Cerebellum (tissue), 4 donors: ENCODE measurements at places on chromosomes 1 and 21.

DNA sequence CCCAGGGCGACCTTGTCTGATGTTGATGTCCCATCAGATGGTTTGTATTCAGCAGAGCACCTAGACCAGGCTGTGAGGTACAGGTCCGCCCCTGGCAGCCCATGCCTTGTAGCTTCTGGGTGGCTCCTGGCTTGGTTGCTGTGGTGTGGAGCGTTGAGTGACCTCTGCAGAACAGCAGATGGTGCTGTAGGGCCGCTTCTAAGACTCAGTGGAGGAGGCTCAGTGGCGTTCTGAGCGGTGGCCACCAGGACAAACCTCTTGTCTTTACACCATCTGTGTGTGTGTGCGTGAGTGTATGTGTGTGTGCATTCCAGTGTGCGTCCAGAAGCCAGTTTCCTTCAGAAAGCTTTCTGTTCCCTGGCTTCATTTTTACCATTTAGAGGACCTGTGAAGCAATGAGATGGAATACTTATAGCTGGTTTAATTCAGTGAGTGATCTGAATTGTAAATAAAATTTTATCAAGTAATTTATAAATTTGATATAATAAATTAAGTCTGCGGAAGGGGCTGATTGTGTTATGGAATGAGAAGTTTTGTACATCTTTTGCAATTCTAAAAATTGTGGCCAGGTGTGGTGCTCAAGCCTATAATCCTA lies 66.1 kb downstream of the ADARB1 start:
- DNase-seq = peak; percentile 88

- peak; percentile 81 for DNase-seq
Measured at GRCh38 chr1:154567386-154568156, at the start of gene CHRNB2. TSS of gene CHRNB2 (plus strand) at chr1:154567778. CDS start at chr1:154568045, 267 bp downstream.

DNA sequence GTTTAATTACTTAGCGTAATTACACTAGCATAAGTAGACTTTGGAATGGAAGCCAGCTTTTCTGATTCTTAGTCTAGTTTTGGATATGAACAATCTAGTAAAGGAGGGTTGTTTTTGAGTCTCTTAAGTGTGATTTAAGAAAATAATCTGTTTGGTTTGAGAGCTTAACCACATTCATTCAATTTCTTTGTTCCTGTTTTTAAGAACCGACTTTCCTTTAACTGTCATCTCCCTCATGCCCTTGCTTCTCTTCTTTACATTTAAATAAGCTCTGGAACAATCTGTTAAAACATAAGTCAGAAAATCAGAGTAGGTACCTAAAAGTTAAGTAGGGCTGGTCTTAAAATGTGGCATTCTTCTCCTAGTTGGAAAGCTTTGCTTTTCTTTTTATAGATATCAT lies 27.7 kb downstream of the CDC42 start:
- DNase-seq = no peak

GRCh38 chr1:210496063-210496462 lies 167.4 kb downstream of the HHAT start:
- DNase-seq = no peak

- DNase-seq = no peak
Measured at GRCh38 chr1:30145723-30146303, 577.6 kb downstream of the MATN1 start.

GRCh38 chr1:3402258-3403010 lies 52.0 kb upstream of the ARHGEF16 start:
- DNase-seq = no peak

GRCh38 chr1:75132812-75133619 lies 1.2 kb upstream of the LHX8 start:
- DNase-seq = no peak

DNA sequence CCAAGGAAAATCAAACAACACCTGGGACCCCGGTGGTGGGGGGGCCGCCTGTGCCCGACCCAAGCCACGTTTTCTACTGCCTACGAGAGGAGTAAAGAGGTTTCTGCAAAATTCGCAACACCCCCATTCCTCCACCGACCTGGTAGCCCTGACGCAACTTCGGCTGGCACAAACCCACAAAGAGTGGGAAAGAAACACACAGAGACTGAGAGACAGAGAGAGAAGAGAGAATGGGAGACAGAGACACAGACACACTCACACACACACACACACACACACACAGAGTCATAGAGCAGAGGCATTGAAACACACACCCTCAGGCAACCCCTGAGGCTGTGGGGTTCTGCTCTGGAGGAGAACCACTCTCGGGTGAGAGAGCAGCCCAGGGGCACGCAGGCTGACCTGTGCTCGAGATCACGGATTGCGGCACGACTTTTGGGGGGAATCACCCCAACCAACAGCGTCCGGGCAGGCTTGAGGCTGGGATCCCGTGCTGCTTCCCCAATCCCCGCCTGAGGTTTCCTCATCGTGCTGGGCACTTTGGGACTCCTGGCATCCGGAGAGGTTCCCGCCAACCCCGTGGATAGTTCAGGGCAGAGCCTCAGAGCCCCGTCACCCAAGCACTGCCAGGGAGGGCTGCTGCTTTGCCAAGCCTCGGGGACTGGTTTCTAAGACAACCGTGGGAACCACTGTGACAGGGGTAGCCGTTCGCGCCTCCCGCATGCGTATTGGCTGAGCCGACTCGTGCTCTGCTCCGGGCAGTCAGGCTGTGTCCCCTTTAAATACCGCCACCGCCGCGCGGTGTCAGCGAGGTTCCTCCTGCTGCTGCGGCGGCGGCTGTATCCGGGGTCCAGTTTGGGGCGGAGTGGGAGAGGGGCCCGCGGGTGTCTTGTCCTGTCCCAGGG lies 682.4 kb upstream of the TPTE start:
- no peak for DNase-seq

DNA sequence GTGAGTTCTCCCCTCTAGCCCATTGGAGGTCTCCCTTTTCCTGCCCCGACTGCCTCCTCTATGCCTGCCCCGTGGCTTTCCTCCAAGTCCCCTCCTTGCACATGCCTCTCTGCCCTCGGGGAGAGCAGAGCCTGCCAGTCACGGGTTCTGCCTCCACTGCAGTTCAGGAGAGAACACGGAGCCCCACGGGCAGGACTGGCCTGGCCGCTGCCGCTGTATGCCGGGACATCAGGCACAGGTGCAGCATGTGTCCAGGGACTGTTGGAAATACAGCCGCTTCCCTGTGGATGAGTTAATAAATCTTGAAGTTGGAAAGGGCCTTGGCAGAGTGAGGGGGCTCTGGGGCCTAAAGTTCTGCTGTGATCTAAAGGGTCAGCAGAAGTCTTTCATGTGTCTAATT lies 676.6 kb downstream of the MATN1 start:
- no peak for DNase-seq

- no peak for DNase-seq
Measured at GRCh38 chr1:227884370-227885134, 63.2 kb downstream of the WNT9A start.

- no peak for DNase-seq
Measured at GRCh38 chr21:45135122-45135521, 60.7 kb downstream of the ADARB1 start.

- no peak for DNase-seq
Measured at GRCh38 chr1:226723657-226724532, 15.2 kb downstream of the ITPKB start.

- DNase-seq = no peak
Measured at GRCh38 chr1:248821641-248822040, 4.1 kb downstream of the SH3BP5L start.

- DNase-seq = no peak
Measured at GRCh38 chr1:91879733-91880132, 6.2 kb downstream of the TGFBR3 start.

DNA sequence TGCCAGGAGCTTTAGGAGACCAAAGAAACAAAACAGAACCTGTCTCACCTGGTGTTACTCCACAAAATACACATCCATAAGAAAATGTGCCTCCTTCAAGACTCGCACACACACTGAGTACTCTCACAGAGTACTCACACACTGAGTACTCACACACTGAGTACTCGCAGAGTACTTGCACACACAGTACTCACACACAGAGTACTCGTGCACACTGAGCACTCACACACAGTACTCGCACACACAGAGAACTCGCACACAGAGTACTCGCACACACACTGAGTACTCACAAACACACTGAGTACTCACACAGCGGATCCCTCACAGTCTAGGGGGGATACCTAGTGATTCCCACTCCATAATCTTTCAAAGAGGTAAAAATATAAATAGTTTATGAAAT lies 40.3 kb downstream of the PCSK9 start:
- no peak for DNase-seq

DNA sequence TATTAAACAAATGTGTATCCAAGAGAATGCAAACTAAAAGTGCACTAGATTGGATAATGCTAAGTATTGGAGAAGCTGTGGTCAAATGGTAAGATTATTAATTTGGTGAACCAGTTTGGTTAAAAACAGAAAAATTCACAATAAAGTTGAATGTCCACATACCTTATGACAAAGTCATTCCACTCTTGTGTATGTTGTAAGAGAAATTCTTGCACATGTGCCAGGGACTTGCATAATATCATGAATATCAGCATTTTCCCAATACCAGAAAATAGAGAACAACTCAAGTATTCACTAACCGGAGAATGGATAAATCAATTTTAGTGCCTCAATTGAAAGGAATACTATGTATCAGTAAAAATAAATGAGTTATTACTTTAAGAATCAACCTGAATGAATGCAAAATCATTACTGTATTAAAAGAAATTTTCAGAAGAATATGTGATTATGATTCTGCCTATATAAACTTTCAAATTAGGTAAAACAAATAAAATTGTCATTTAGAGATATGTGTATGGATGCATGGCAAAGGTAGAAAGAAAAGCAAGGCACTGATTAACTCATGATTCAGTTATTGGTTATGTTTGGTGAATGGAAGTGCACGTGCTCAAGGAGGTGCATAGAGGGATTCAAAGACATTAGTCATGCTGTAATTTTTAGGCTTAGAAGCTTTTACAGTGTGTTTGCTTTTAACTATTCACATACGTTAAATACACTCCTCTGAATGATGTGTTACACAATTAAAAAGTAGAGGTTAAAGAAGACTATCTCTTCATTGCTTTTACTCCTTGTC lies 217.4 kb upstream of the KCNK2 start:
- DNase-seq = no peak

DNA sequence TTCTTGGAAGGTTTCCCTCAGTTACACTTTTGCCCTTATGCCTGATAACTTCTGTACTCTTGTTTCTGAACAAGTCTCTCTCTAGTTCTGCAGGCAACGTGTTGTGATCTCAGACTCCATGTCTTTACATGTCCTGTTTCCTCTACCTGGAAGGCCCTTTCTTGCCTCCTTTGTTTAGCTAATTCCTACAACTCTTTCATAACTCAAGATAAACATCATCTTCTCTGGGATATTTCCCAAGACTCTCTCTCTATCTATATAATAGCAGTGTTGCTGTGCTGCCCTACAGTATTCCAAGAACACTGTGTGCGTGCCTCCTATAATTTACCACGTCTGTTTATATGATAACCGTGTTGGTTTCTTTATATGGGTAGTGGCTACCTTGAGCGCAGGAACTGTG lies 47.8 kb downstream of the CHRM3 start:
- DNase-seq = no peak

DNA sequence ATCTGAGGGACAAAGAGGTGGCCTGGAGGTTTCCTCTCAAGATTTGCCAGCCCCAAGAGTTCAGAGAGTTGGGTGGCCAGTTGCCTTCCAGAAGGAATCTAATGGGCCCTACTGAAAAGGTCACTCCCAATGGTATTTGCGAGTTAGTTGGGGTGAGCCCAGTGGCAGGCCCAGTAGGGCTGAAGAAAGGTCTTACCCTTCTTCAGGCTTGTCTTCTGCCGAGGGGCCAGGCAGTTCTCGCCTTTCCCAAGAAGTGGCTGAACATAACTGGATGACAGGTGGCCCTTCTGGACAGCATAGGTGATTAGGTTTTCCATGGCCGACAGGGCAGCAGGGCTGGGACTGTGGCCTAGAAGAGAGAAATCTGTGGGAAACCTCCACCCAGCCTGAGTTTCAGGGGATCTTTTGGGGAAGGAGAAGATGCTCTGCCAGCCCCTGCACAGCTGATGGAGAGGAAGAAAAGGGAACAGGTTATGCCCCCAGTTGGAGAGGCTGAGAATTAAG lies 7.2 kb downstream of the PGLYRP4 start:
- DNase-seq = no peak

- peak; percentile 21 for DNase-seq
Measured at GRCh38 chr1:47709872-47710231, 272.0 kb downstream of the FOXD2 start.

DNA sequence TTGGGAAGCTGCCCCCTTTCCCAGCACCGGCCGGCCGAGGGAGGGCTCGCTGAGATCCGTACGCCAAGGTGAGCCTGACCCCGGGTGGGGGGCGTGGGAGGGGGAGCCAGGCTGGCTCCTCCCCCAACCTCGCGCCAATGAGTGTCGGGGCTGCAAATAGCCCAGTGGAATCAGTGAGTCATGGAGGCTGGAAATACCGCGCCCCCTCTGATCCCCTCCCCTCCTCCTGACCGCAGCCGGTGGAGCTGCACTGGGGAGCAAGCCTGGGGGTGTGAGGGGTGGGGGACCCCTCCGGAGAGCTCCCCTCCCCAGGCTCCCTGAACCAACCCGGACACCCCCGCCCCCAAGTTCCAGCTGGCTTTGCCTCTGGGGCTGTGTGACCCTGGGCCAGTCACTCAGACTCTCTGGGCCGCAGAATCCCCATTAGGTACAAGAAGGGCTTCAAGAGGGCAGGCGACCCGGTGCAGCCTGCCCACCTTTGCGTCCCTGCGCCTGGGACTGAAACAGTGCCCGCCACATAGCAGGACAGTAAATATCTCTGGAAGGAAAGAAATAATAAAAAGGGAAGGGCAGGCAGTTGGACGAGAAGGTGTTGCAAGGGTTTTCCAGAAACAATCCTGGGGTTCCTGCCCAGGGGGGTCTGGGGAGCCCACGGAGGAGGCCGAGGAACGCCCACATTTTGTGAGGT lies 4.5 kb downstream of the HSPB7 start:
- DNase-seq = no peak

DNA sequence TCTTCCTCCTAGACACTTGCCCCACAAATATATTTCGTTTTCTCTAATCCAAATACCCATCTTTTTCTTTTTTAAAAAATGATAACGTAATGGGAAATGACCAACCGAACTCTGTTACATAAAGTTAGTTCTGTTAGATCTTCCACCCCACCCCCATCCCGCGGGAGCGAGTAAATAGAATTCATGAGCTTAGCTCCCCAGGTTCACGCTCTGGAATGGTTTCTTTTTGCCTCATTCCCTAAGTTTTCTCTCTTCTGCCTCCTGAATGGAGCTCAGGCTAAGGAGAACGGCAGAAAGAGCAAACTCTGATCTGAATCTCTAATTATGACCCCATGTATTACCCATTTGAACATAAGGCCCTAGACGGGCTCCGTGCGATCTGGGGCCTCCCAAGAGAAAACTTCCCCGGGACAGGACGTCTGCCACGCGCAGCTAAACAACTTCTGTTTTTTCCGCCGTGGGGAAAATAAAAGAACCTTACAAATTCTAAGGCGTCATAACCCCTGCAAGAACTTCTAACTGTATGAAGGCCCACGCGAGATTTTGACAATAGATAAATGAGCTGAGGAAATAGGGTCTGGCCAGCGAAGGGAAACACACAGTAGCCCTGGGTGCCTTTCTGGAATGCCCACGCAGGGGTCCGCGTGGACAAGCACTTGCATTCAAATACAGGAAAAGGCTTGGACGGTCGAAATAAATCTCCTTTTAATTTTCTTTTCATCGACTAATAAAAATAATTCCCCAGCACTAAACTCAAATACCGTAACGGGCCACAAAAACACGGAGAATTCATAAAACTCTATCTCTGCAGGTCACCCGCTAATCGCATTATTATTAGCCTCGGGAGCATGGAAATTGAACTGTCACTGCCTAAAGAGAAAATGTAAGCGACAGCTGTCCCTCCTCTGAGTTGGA lies 2.2 kb downstream of the TBX15 start:
- DNase-seq = no peak

- no peak for DNase-seq
Measured at GRCh38 chr1:167955915-167956314, 19.0 kb upstream of the MPC2 start.

- peak; percentile 63 for DNase-seq
Measured at GRCh38 chr21:26719750-26720149, 125.5 kb downstream of the ADAMTS1 start.
